Fibroblast of skin of right biceps (primary cell): ENCODE measurements at places on chromosomes 5 and 9.

DNA sequence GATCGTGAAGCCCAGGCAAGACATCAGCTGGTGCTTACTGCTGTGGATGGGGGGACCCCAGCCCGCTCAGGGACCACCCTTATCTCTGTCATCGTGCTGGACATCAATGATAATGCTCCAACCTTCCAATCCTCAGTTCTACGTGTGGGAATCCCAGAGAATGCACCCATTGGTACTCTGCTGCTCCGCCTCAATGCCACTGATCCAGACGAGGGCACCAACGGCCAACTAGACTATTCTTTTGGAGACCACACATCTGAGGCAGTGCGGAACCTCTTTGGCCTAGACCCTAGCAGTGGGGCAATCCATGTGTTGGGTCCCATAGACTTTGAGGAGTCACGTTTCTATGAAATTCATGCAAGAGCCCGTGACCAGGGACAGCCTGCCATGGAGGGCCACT, 960 bp downstream of the PCDHGC5 start:
- DNase-seq = no peak

DNA sequence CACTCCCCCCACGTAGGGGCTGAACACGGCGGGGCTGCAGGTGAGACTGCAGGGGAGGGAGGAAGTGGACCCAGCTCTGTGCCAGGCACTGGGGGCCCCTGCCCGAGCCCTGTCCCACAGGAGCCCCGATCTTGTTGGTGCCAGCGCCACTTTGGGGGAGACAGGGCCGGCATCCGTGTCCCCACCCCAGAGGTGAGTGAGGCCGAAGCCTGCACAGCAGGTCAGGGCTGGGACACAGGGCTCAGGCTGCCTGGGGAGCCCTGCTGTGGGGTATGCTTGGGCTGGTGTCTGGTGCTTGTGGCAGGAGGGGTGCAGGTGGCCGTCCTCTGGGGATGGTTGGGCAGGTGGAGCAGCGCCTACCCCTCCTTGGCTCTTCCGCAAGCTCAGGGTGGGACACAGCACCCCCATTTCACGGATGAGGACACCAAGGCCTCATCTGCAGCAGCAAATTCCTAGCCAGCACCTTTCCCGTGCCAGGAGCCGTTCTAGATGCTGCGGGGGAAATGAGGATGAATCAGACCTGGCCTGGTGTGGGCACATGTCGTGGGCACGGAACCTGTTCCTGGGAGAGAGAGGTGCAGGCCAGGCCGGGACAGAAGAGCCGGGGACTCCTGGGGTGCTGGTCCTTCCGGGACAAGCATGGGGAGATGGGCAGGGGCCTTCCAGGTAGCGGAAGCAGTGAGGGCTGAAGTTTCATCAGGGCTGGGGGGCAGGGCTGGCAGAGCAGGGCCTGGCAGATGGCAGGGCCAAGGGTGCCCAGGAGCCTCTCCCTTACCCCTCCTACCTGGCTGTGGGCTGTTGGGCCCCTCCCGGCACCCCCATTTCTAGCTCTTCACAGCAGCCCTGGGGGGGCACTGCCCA, 35.2 kb downstream of the KCNT1 start:
- no peak for DNase-seq

DNA sequence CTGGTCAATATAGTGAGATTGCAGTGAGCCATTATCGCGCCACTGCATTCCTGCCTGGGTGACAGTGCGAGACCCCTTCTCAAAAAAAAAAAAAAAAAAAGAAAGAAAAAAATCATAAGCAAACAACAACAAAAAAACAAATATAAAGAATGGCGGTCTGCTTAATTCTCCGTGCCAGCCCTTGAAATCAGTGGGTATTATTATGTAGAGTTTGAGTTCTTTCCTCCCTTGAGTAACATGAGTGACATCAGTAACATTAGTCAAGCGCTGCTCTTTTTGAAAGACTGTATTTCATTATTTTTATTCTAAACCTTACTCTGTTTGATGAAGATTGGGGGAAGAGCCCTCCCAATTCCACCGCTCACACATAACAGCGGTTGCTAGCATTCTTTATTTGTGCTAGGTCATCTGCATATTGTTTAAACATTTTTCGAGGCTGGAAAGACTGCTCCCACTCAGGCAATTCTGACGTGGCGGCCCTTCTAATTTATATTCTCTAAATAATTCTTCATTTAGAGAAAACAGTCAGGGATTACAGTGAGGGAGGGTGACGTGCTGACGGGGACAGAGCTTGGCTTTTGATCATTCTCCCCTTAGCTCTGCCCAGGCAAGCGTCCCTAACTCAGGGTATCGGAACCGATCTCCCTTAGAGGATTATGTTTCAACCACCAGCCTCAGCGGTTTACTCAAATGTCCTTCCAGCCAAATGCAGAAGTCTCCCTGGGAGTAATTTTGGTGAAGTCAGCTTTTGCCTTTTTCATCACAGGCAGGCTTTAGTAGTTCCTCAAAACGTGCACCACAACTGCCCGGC, 860 bp upstream of the MARCHF6 start:
- DNase-seq = peak; percentile 39

GRCh38 chr5:147701468-147701867, 81.1 kb downstream of the JAKMIP2 start:
- DNase-seq = no peak

GRCh38 chr5:107794741-107795140, 124.0 kb upstream of the EFNA5 start:
- DNase-seq = no peak

DNA sequence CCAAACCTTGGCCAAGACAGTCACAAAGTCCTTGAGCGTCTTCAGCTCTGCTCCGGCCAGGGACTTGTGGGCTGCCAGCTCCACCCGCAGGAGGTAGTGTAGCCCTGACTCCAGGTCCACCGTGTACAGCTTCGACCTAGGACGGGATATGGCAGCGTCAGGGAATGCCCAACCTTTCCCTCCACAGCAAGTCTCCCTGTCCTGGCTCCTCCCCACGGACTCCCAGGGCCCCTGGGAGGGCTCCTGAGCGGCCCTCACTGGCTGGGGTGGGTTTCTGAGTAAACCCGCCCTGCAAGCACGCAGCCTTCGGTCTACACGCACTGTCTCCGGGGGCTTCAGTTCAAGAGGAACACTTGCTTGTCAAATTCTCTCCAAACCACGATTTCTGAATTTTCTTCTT, 13.7 kb upstream of the LHX3 start:
- no peak for DNase-seq

DNA sequence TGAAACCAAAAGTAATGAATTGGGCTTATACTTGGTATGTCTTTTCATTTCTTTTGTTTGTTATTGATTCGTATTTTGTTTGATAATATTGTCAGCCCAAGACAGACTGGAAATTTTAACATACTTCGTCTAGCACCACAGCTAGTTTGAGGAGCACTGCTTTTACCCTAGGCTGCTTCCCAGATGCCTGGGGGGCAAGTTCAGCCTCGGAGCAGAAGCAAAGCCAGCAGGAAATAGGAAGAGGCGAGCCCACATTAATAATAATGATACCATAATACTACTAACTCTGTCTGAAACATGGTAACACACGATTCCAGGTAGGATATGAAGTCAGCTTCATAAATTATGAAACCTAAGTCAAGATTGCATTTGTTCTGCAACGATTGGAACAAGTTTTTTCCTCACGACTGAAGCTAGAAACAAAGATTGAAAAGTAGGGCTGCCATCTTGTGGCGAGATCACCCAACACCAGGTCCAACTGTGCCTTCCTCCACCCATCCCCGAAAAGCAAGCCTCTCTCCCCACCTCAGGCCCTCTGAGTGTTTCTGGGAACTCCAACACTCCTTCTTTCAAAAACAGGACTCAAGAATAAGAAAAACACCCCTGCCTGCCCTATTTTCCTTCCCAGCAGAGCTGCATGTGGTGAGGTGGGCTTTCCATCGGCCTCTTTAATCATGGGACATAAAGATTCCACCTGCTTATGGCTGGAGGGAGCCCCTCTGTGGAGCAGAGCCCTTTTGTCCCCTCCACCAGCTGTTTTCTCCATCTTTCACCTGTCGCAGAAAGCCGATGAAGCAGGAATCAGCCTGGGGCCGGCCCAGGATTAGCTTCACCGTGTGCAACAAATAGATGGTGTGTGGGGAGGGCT, 236.4 kb downstream of the CAAP1 start:
- peak; percentile 37 for DNase-seq

DNA sequence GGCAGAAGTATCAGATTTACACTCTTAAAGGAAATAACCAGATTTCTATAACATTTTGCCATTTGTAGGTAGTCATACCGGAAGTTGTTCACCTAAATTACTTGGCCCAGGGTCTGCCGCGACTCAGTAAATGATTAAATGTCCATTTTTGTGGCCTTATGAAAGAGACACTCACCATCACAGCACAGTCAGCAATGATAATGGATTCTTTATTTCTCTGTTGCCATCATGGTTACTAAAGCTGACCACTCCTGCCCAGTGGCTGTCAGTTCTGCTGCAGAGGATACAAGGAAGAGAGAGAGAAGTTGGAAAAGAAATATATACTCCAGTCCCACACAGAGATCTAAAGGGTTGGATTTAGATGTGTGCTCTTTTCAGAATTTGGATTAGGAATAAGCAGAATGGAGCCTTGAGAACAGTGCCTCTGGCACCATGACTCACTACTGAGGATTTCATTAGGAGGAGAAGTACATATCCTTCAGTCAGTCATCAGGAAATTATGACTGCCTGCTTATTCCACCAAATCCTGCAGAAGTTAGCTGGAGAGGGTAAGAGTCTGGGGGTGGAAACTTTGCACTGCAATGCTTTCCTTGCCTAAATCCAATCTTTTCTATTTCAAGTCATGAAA, 72.8 kb upstream of the EFNA5 start:
- peak; percentile 69 for DNase-seq

DNA sequence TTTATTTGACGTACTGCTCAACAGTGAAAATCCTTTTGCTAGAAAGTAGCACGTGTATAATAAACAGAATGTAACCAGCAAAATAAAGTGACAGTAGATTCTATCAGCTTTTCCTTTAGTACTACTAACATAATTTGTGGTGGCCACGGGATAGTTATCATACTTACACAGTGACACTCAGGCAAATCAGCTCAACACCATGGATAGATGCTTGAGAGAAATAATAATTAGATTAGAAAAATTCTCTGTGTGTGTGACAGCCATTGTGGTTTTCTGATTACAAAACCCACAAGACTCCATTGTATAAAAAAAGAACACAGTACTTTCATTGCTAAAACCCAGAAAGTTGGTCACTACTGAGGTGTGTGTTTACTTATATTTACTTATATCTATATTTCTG, 101.1 kb downstream of the MUSK start:
- DNase-seq = peak; percentile 88

GRCh38 chr5:128775558-128775957, 189.7 kb upstream of the SLC27A6 start:
- no peak for DNase-seq

- DNase-seq = peak; percentile 17
These were observed 29.3 kb upstream of the RPS23 start for GRCh38 chr5:82307451-82307850.

DNA sequence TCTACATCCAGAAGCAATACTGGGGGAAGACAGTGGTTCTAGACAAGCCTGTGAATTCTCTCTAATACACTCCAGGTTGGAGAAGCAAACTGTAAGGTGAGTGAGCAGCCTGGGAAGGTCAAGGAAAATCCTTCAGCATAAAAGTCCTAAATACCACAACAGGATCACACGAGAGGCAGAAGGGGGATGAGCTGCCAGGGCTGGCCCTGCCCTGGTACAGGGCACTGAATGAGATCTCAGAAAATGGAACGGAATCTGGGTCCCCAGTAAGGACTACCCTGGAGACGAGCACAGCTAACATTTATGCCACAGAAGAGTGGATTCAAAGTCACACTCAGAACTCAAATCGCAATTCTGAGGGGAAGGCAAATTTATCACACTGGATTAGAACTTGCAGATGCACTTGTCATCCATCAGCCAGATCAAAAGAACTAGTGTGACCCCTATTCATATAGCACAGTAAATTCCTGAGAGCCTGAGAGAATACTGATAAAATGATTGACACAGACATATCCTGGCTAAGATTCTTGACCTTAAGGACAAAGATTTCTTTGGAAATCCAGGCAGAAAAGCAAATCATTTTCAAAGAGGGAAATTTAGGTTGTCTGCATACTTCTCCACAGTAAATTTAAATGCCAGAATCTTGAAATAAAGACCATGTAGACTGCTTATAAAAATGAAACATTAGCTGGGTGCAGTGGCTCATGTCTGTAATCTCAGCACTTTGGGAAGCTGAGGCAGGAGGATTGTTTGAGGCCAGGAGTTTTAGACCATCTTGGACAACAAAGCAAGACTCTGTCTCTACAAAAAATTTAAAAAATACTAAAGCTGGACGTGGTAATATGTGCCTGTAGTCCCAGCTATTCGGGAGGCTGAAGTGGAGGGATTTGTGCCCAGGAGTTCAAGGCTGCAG, 25.6 kb downstream of the FYB1 start:
- DNase-seq = no peak

- no peak for DNase-seq
These were observed 82.3 kb downstream of the SECISBP2 start for GRCh38 chr9:89400403-89401116.

- no peak for DNase-seq
These were observed 453.3 kb downstream of the DIRAS2 start for GRCh38 chr9:90189306-90189705.

- no peak for DNase-seq
These were observed 45.2 kb upstream of the FER start for GRCh38 chr5:108702546-108702945.

DNA sequence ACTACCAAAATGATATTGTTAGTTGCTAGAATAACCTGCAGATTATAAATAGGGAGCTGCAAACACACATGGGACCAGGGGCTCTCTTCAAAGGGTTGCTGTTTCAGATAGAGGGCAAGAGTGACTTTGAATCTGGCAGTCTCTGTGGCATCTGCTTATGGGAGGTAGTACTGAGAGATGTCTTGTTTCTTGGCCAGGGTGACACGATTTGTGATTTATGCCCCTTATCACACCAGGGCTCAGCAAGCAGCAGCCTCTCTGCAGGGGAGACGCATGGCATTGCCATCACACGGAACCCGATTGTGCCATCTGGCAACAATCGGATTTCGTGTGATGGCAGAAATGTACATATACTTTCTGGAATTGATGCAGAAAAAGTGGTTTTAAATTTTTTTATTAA, 615.6 kb downstream of the ZNF608 start:
- DNase-seq = no peak
